ENCODE measurements at places on chromosomes 6 and 20.

DNA sequence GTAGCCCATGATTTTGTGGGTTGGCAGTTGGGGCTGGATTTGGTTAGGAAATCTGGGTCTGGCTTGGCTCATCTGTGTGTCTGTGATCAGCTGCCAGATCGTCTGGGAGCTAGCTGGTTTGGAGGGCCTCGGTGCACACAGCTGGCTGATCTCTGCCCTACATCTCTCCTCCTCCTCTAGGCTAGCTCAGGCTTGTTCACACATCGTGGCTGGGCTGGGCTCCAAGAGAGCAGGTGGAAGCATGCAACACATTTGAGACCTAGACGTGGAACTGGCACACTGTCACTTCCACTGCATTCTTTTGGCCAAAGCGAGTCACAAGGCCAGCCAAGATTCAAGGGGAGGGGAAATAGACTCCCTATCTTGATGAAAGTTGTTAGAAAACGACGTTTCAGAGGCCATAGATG is 15.9 kb downstream of the NDUFAF5 start:
- DNase-seq: no peak

DNA sequence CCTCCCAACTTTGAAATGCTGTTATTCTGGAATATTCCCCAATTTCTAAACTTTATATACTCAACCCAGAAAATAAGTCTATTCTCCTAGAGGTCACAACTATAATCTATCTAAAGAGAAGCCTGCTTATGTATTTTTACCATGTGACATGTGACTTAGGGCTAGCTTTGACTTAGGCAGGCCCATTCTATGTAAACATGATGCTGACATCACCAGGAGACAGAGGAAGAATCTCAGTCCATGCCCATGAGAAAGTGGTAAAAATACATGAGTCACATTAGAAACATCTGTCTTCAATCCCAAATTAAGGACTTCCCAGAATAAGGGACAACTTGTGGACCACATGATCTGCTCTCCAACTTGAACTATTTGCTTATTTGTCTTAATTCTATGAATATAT is 113.6 kb upstream of the ID4 start:
- no peak for DNase-seq

- DNase-seq: no peak
Measured at GRCh38 chr6:156699017-156699421, 78.2 kb upstream of the ARID1B start.

DNA sequence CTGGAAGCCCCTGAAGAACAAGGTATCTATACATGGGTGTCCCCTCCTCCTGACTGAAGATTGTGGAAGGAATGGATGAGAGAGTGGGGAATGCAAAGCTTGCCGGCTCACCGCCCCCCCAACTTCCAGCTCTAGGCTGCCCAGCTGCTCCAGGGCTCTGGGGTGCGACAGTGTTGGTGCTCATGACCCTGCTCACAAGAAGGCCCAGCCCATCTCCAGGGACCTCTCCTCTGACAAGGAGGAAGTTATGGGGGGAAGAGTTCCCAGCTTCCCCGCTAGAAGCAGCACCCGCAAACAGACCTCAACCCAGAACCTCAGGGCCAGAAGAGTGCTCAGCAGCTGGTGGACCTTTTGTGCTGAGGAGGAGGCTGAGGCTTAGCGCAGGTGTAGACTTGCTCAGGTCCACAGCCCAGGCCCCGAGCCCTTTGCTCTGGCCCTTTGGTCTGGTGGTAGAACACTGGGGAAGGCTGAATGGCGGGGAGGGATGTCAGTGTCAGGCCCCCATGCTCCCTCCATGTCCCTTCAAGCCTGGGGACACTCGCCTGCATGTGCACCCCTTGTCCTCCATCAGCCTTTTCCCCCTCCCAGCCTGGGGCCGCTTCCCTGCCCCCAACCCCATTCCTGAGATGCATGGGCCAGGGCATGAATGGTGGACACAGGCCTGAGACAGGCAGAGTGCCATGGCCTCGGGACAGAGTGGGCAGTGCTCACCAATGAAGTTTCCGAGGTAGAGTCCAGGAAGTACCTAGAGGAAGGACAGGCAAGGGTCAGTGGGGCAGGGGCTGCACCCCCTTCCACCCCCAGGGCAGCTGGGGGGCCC is 1.3 kb downstream of the DUSP15 start:
- no peak for DNase-seq

DNA sequence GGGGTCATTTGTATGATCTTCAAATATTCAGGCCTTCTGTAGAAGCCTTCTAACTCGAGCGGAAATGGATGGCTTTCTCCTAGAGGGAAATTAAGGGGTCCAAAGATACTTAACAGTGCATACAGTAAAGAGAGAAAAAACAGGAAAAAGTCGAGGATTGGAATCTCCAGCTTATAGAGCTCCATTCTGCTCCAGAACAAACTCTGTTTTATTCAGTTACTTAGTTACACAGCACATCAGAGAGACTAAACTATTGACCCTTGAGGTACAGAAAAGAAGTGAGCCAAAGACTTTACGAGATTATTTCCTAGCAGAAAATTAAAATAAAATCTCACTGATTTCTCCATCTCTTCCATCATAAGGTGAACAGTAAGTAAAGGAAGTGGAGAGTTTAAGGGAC is 43.8 kb upstream of the DSE start:
- DNase-seq: no peak

DNA sequence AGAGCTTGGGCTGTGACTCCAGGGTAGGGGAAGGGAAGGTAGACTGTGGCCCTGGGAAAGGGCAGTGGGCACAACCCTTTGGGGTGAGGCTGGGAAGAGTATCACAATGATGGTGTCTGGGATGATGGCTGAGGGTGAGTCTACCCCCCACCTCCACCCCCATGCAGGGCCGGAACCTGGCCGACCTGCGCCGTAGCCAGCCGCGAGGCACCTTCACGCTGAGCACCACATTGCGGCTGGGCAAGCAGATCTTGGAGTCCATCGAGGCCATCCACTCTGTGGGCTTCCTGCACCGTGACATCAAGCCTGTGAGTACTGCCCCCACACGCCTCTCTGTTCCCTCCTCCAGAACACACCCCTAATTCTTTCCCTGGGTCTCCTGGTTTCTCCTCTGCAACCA is 10.1 kb downstream of the TTBK1 start:
- no peak for DNase-seq

DNA sequence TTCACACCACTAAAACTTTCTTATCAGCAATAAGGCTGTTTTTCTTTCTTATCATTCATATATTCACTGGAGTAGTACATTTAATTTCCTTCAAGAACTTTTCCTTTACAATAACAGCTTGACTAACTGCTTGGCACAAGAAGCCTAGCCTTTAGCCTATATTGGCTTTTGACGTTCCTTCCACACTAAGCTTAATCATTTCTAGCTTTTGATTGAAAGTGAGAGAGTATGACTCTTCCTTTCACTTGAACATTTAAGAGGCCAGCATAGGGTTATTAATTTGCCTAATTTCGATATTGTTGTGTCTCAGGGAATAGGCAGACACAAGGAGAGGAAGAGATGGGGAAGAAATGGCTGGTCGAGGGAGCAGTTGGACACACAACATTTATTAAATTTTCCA is 23.6 kb downstream of the THEMIS start:
- no peak for DNase-seq

- no peak for DNase-seq
Measured at GRCh38 chr6:134636186-134636799, 313.6 kb downstream of the ALDH8A1 start.

DNA sequence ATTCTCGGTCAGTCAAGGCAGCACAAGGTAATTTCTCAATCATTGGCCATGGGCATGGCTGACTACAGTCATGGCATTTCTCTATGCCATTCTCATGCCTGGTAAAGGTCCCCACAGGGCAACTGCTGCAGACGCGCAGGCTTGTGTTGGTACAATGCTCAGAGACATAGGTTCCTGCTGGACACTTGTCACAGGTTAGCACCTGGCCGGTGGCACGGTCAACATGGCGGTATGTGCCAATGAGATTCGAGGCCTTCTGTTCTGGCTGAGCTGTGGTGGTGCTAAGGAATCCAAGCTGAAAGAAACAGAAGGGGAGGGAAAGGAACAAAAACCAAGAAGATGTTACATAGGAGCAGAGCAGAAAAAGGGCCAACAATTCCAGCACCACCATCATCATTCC is 23.4 kb downstream of the TNFRSF21 start:
- no peak for DNase-seq

GRCh38 chr6:149901444-149902140 is 3.7 kb upstream of the RAET1E start:
- DNase-seq: no peak

DNA sequence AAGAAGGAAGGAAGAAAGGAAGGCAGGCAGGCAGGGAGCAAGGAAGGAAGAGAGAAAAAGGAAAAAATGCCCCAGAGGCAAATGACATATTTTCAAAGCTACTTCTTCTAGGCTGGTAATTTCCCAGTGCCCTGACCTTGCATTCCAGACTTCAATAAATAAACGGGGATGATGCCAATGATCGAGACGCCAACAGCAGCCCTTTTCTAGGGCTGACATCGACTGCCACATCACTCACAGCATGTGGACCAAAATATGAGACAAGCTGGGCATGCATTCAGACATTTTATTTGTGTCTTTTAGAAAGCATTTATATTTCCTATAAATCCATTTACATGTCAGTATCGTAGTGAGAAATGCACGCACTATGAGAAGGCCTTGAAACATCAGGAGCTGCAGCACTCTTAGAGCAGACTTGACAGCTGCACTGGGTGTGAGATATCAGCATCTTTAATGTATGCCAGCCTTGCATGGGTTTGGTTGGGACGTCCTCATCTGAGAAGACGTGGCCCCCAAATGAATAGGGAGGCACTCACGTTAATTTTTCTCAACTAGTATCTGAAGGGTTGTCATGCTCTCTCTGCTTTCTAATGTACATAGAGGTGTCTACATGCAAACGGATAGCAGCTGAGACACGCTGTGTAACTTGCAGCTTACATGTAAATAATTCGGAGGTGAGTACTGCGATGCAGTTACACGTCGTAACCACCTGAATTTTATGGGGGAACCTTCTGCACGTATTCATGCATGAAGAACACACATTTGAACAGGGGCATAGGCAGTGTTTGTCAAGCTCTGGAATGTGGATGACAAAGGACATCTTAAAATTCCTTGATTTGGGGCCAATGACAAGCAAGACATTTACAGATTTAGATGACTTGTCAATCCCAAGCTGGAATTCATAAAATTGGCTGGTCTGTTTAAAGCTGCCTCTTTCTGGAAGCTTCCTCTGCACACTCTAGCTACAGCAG is 149.1 kb upstream of the AGPAT4 start:
- no peak for DNase-seq

GRCh38 chr6:98830146-98830545 is 4.2 kb upstream of the POU3F2 start:
- no peak for DNase-seq

DNA sequence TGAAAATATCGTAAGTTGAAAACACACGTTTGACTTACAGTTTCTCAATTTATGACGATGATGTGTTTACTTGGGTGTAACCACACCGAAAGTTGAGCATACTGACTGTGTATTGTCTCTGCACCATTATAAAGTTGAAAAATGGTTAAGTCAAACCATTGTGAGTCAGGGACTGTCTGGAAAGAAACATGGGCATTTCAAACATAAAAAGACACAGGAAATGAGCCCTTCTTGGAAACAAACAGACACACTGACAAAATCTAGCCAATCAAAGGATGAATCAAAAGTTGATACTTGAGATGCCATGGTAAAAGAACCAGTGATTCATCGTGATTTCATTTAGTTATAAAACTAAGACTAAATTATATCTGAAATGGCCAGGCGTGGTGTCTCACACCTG is 5.3 kb downstream of the POPDC3 start:
- no peak for DNase-seq

DNA sequence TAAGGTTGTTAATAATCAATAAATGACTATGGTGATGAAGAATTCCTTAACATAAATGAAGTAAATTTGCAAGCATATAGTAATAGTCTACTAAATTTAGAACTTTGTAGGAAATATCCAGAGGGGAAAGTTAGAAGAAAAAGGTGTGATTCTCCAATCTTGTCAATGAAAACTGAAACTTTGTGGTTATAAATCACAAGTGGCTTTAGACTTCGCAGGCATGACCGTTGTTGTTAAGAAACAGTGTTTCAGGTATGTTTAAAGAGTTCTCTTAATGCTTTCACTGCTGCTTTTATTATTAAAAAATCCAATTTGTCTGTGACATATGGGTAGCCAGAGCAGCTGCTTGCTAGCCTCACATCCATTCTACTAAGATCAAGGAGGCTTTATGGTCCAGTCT is 475.6 kb upstream of the ADGRB3 start:
- no peak for DNase-seq

DNA sequence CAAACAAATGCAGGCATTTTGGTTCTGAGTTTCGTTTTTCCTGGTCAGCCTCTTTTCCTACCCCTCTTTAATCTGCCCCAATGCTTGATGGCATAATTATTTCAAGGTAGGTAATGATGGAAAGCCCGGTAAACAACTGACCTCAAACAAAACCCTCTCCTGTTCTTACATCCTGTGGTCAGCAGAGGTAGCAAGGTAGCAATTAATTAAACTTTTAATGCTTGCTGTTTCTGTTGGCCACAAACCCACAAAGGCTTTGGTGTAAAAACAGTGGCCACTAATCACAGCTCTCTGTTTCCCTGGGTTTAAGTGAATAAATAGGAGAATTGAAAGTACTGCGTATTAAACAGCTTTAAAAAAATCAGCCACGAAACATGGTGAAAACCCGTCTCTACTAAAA is 261.5 kb upstream of the SOX4 start:
- no peak for DNase-seq

GRCh38 chr20:58596750-58597248 is 54.3 kb upstream of the STX16 start:
- no peak for DNase-seq

DNA sequence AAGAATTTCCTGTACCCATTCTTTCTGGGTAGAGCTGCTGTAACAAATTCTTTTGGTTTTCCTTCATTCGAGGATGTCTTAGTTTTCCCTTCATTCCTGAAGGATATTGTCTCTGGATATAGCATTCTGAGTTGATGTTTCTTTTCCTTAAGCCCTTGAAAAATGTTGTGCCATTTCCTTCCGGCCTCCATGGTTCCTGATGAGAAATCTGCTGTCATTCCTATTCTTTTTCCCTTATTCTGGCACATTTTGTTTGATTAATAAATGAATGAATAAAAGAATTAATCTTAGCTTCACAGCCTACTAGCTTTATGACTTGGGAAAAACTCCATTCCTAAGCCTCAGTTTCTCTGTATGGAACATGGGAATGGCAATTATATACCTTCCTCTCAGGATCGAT is 173.1 kb downstream of the EYA2 start:
- no peak for DNase-seq

DNA sequence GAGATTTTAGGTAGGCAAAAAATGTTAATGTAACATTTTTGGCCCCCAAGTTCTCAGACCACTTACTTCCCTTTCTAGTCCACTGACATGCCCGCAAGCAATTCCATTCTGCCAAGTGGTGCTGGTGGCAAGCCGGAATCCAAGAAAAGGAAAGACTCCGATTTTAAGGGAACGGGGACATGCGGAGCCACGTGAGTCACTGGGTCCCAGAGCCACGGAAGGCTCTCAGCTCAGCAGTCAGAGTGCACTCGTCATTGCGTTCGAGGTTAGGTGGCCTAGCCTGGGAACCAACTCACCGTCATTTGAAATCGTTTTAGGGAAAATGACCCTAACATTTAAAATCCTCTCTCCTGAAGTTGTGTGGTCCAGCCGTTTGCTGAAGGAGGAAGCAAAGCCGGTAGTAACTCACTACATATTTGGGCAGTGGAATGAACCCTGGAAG is 711 bp upstream of the SIRT5 start:
- DNase-seq: no peak
